ENCODE measurements at places on chromosomes 2 and 18.

DNA sequence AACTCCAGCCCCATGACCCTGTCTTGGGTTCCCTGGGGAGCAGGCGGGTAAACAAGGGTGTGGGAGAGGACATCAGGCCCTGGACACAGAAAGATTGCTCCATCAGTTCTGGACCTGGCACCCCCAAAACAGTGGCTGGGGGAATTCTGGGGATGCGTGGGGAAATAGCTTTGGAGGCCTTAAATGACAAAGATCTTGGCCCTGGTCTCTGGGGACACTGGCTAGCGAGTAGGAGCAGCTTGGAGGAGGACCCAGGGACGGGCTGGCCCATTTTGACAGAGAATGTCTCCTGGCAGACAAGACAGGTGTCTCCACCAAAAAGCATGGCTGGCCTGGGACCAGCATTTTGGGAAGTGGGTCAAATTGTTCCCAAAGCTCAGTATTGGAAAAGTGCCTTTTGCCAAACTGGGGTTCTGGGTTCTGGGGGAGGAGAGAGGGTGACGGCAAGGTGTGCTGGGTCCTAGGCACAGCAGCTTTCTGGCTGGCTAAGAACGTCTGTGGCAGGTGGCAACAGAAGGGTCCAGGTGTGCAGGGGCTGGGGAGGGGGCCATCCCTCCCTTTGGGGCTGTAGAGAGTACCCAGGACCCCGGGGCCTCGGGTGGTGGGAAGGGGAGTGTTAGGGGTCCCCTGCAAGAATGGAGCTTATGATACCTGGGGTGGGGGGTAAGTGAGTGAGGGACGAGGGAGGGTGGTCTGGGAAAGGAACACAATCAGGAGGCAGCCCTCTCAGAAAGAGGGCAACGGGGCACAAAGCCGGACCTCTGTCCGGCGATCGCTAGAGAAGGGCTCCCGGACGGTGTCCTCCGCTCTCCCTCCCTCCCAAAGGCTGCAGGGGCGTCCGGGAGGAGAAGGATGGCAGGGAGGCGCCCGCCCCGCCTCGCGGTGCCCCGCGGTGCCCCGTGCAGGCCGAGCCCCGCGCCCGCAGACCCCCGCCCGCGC, 556 bp downstream of the CYRIA start:
- DNase-seq = no peak

DNA sequence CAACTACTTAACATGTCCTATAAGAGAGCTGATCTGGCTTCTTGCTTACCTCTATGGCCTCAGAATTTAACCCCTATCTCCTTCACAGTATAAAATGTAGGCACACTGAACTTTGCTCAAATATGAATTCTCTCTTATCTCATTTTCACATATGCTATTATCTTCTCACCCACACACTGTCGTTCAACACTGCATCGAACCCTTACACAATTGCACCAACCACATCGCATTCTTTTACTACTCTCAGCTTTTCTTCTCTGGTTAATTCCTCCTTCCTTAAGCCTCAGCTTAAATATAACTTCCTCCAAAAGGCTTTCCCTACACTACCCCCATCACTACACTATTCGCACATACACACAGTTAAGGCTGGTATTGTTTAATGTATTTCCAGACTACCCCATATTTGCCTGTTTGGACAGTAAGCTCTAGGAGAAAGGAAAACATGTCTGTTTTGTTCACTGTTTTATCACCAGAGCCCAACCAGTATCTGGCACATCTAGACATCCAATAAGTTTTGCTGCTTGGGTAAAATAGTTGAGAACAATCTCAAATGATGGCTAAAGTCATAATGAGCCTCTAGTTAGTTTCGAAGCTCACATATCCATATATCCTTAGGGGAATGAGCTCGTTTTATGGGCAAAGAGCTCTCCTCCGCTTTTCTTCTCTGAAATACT, 47.7 kb downstream of the HIBCH start:
- DNase-seq = no peak

DNA sequence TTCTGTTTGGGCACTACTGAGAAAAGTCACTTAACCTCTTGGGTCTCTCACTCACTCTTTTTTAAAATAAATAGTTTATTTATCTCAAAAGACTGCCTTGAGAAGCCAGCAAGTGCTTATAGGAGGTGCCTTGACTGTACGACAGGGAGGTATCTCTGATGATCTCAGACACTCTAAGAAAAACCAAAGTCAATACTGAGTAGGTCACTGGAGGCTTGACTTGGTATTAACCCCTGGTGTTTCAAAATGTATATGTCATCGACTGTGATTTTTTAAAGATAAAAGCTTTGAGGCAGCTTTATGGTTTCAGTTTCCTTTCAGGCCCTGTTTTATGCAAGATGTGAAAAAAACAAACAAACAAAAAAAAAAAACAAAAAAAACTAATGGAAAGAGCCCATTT, 33.7 kb downstream of the MREG start:
- DNase-seq = no peak

- DNase-seq = no peak
These were observed 74.2 kb downstream of the HS1BP3 start for GRCh38 chr2:20576598-20577115.

DNA sequence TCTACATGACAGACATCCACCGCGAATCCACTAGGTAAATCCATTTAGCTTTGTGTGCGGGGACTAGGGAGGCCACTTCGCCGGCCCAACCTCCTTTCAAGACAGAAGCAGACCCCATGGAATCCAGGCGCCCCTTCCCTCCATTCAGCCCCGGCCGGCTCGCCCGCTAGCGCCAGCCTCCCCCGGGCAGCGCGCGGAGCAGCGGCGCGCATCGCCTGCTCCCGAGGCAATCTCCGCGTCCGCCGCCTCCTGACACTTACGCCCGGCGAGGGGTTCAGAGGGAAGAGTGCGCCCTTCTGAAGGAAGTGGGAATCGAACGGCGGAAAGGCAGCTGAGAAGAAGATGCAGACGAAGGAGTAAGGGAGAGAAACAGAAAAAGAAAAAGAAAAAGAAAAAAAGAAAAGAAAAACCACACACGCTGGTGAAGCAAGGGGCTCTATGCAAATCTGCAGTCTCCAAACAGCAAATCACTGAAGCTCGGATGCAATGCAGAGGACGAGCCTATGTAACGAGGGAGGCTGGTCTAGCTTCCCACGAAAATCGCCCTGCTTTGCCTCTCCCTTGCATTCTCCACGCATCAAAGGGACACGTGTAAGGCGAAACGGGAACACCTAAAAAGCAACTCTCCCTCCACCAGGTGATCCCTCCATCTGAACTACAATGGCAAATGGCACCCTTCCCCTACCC, 684.4 kb downstream of the NRXN1 start:
- DNase-seq = no peak

DNA sequence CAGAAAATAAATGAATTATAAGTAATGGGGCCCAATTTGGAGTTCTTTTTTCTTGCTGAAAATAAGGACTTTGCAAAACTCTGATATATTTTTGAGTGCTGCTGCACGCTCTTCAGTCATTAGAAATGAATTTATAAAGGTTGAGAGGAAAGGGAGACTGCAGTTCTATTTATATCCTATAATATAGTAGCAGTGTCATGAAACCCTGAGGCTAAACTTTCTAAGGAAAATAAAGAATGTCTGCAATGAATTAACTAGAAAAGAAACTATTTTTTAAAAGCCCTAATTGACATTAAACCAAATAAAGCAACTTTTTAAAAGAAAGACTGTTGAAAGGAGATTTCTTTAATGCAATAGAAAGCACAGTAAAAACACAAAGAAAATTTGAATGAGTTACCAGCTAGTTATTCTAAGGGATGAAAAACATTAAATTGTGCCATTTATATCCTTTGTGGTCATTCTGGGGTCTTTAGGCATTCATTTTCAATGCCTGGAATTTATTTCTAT, 1072.8 kb upstream of the TMEFF2 start:
- DNase-seq = no peak

GRCh38 chr2:9286554-9287399, 80.2 kb downstream of the ASAP2 start:
- no peak for DNase-seq

- no peak for DNase-seq
These were observed 5.1 kb upstream of the TWSG1 start for GRCh38 chr18:9329471-9329870.

DNA sequence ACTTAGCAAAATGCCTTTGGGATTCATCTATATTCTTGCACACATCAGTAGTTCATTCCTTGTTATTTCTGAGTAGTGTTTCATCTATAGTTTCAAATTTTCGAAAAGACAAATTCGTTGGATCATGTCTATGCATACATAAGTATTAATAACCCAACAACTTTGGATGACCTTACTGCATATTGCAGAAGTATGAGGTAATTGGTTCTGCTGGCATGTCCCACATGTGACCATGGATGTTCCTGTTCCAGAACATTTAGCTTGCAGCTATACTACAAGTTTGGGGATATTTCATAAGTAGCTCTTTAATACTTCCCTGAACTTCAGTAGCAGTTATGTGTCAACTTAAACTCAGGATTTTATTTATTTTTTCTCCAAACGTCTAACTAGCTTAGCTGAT, 44.9 kb downstream of the APLF start:
- DNase-seq = no peak

- DNase-seq = no peak
These were observed 647 bp downstream of the CCDC121 start for GRCh38 chr2:27627963-27628766.

DNA sequence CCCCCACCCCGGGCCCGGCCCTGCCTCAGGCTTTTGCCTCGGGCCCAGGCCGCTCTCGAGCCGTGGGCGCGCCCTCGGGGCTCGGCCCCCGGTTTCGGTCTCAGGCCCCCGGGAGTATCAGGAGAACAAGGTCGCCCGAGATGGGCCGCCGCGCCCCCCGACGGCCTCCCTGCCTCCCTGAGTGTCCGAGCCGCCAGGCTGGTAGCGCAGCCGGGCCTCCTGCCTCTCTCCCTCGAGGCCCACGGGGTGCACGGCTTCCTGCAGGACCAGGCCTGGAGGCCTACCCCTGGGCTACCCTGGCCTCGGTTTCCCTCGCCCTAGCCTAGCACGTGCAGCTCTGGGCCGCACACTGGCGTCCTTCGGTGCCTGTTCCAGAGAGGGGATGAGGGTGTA, 8.4 kb downstream of the GBX2 start:
- DNase-seq = no peak

- DNase-seq = no peak
These were observed 89.2 kb upstream of the MYO3B start for GRCh38 chr2:170088776-170089175.

DNA sequence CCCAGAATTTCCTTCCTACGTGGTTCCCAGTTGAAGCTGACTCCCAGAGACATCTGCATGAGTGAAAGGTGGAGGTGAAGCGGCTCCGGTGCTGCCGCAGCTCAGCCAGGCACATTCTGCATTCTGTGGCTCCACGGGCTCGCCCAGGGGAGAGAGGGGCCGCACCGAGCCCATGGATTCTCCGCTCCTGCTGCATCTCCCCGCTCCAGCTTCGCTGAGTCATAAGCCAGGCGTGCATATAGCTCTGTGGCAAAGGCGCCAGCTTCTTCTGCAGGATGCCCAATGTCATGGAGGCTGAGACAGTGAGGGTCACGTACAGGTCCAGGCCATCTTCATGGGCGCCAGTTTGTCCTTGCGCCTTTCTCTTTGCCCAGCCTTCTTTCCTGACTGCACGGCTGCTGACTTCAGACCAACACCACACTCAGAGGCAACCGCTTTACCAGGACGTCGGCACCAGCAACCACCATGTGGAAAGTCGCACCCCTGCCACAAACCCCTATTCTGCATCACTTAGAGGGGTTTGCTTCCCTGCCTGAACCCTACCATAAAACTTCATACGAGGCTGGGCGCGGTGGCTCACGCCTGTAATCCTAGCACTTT, 215.7 kb downstream of the MGAT5 start:
- no peak for DNase-seq

GRCh38 chr18:38961880-38962279, 1396.3 kb upstream of the CELF4 start:
- no peak for DNase-seq

DNA sequence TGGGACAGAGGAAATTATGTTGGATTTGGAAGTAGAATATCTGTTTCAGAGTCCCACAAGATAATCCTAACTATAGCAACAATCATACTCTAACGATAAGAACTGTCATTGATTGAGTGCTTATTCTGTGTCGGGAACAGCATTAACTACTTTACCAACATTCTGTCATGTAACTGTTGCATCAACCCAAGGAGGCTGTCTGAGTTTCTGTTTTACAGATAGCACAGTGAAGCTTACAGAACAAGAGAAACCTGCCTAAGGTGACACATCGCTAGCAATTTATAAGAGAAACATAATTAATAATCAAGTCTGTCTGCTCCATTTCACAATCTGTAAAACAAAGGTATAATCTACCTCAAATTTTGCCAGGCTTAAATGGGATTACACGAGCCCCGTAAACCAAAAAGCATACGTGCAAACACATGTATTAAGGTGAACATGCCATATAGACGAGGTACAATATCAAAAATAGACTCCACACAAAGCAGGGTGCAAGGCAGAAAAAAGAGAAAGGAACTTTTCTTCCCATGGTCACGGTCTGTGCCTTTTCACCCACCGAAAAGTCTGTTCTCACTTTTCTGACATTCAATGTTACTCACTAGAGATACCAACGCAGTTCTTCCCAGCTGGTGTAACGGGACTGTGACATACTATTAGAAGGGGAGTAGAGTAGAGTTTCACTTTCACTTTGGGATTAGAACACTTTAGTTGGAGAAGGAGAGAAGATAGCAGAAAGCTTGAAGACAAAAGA, 37.2 kb upstream of the SLC8A1 start:
- no peak for DNase-seq

DNA sequence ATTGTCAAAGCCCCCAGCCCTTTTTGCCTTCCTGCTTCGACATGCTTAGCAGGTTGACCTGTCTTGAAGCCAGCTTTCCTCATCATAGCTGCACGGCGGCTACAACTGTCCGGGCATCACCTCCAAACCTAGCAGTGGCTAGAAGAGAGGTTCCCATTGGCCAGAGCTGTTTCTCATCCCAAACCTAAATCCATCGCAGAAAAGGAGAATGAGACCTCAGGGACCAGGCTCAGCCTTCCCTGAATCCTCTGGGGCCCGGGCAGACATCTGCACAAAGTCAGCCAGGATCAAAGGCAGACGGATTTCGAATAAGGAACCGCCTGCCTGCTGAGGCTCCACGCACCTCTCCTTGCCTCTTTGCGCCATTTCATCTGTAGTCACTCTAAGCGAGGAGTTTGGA, 101.7 kb upstream of the SLC66A3 start:
- no peak for DNase-seq

DNA sequence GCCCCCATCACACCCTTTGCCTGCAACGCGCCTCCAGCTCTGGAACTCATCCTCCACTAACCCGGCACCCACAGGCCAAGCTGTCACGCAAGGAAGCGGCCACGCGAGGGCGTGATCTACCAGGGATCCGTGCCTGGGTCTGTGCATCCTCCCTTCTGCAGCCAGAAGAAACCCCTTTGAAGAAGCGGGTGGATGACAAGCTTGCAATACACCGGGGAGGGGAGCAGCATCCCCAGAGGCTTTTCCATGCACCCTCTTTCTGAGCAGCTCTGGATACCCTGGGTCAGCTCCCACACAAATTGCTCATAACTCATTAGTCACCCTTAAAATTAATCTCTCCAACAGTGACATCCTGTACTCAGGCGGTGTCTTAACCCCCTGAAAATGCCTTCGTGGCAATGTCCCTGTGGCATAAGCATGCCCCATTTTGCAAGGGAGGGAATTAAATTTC, 47.6 kb downstream of the PDCL3 start:
- peak; percentile 66 for DNase-seq

- DNase-seq = no peak
These were observed 21.4 kb upstream of the SPTBN1 start for GRCh38 chr2:54434711-54435110.
